Renal pelvis (tissue), 12 donors: ENCODE measurements at places on chromosomes 2 and 18. TPM values are rescaled to one million over a fixed set of nuclear protein-coding genes. Genes with fewer than 3 reads are reported as not detected.
A peak's percentile ranks its signal among the peaks of the same experiment; 100 is the strongest.

GRCh38 chr2:37526323-37526722 lies 145.1 kb downstream of the CDC42EP3 start:
- no peak for DNase-seq

DNA sequence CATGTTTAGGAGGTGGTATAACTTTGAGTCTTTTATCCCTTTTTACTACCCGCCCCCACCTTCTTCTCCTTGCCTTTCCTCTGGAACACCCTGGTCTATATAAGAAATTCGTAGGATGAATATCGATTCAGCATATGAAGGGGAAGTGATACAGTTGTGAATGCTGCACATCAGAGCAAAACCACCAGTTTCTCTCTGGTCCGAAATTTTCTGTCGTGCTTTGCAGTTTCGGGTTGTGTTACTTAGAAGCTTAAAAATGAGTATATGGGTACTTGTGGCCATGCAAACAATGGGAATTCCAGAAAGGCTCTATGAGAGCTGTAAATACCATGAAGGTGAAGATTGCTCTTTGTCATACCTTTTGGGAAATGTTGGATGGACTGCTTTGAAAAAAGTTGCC lies 60.6 kb downstream of the DAW1 start:
- no peak for DNase-seq

- no peak for DNase-seq
These were observed 27.3 kb upstream of the MAL start for GRCh38 chr2:94997981-94998930.

GRCh38 chr2:20065885-20066602 lies 14.6 kb upstream of the LAPTM4A start:
- DNase-seq = no peak

GRCh38 chr2:37767046-37767445 lies 95.6 kb upstream of the CDC42EP3 start:
- DNase-seq = no peak

DNA sequence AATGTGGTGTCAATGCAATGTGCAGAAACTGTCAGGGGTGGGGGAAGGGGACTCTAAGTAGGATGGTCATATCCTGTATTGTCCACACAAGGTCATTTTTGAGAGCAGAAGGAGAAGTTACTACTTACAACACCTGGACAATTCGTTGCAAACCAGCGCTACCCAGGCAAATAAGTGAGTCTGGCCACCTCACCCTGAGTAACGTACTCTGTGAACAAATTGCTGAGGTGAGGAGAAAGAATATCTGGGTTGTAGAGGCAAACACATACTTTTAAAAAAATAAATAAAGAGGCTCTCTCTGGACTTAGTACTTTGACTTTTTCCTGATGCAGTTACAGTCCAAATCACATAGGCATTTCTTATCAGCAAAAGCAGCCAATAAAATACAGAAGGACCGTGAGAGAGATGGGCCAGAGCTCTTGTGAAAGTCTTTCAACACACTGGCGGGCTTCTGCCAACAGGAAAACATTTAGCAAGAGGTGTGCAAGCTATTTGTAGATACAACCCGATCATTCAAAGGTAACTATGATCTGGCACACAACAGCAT lies 268.2 kb upstream of the ID2 start:
- no peak for DNase-seq

DNA sequence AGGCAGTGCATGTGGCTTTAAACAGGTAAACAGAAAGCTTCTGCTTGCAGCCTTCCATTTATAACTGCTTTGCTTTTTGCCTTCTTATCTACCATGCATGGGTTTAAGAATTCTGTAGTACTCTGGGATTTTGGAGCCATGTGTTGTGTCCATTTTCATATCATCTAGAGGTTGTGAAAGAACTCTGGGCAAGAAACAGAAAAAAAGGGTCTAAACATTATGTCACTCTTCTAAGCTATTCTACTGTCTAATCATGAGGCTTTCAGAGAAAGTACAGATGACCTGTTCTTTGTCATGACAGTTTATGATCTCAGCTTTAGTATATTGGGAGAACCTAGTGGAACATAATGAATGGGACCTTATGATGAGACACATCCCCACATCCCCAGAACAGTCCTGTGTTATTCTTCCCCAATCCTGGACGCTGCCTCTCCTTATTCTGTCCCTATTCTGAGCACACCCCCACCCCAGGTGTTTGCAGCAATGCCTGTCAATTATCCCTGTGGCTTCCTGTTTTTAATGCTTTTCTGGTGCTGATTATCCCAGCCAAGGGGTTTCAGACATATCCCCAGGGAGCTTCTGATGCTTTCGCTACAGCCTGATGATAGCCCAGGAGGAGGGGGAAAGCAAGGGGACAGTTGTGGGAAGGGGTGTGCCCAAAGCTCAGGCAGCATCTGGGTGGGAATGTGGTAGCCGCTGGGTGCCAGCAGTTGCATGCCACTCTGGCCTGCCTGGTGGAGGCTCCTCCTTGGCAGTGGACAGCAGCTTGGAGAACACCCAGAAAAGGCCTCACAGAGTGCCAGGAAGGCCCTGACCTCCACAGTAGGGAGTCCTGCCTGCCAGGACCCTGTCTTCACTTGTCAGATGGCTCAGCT lies 169.5 kb upstream of the MAP3K20 start:
- DNase-seq = no peak

DNA sequence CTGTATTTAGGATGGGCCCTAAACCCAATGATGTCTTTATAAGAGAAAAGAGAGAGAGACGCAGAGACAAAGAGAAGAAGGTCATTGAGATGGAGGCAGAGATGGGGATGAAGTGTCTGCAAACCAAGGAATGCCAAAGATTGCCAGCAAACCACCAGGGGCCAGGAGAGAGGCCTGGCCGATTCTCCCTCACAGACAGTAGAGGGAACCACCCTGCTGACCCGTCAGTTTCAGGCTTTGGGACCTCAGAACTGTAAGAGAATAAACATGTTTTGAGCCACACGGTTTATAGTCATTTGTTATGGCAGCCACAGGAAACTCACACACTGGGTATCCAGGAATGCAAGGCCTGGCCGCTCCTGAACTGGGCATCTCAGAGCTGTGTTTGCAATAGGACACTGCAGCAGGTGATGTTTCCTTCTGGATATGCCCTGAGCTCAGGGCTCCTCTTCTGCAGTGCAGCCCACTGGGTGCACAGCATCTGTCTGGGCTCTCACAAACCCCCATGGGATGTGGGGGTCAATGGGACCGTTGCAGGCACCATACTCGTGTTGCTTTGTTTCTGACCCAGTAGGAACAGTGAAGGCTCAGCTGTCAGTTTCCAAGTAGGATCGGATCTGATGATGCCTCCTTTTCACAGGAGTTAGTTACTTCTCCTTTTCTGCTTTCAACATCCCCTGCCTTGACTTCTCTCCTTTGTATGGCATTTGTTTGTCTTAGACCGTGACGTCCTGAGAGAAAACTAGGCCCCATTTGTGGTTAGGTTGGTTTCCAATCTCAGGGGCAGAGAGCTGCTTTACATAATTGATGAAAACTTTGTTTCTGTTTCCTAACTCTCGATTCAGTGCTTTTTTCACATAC lies 20.8 kb downstream of the PTPN18 start:
- no peak for DNase-seq

GRCh38 chr2:70354264-70354949 lies 52.5 kb upstream of the FAM136A start:
- DNase-seq = no peak

DNA sequence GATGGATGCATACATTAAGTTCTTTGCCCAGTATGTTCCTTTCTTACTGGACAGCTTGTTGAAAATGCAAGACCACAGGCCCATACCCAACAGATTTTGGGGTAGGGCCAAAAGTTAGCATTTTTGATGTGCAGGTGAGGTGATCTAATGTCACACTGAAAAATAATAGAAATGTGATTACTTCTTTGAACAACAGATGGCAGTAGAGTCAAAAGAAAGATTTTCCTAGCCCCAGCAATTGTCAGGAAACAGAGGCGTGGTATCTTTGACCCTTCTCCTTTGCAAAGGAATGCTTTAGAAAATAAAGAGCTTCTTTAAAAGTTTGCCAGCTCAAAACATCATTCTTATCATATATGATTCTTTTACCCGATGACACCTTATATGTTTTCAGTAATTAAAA lies 343.6 kb upstream of the SYT4 start:
- peak; percentile 29 for DNase-seq

DNA sequence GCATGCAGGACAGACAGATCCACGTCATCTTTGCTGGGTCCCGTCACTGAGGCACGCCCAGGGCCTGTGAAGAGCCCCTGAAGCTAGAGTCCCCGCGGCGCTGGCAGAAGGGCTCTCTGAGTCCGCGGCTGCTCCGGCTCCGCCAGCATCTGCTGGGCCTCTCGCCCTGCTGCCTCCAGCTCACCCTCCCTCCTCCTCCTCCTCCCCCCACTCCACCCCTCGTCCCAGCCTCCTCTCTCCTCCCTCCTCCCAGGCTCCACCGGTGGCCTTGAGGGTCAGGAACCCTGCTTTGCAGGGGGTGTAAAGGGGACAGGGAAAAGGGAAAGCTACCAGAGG lies at the start of gene TNS1:
TNS1 (minus strand) TSS at position 151 of the 336 bp plus-strand sequence; CDS start at position 28, 123 bp downstream.
- DNase-seq = no peak

DNA sequence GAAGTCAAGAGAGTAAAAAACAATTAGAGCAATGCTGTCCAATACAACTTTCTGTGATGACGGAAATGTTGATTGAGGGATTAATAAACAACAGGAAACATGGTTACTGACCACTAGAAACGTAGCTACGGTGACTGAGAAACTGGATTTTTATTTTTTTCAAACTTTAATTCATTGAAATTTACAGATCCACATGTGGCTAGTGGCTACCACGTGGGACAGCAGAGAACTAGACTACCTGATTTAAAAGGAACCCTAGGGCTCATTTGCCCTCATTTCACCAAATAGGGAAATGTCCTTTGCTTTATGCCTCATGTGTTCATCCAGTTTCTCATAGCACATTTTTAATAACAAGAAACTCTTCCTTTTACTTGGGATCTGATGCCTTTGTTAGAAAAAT lies 413.0 kb downstream of the TGIF1 start:
- no peak for DNase-seq

DNA sequence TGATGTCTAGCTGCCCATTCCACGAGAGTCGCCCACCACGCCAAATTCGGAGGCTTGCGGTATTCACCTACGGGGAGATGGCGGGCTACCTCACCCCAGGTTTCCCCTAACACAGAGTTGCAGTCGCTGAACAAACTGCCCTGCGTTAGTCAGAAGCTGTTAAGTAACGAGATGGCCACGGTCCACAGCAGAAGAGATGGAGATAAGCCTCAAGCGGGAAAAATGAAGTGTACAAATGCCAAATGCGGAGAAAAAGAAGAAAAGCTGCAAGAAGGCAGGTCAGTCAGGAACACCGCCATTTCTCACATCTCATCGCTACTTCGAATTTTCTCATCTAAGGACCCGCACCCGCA lies 425 bp downstream of the ASB3 start:
- DNase-seq = no peak

DNA sequence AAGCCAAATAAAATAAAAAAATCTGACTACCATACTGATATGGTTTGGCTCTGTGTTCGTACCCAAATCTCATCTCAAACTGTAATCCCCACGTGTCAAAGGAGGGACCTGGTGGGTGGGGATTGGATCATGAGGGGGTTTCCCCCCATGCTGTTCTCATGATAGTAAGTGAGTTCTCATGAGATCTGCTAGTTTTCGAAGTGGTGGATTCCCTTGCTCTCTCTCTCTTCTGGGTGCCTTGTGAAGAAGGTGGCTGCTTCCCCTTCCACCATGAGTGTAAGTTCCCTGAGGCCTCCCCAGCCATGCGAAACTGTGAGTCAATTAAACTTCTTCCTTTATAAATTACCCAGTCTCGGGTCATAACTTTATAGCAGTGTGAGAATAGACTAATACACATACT lies 123.8 kb upstream of the WDSUB1 start:
- DNase-seq = no peak

C2orf15 gene
- 10.0 TPM for polyA plus RNA-seq

ANO7 gene
- 2.1 TPM for polyA plus RNA-seq

KIAA2012 gene
- 0.19 TPM for polyA plus RNA-seq

HOXD4 gene
- polyA plus RNA-seq = 68.0 TPM

FZD7 gene
- polyA plus RNA-seq = 72.0 TPM
